ENCODE measurements at places on chromosomes 2 and 18. TPM values are rescaled to one million over a fixed set of nuclear protein-coding genes. Genes with fewer than 3 reads are reported as not detected.

ERFE gene
- total RNA-seq = 1.3 TPM

DQX1 gene
- total RNA-seq = not detected

CHRND gene
- total RNA-seq = not detected

CFAP210 gene
- total RNA-seq = not detected

GALNT5 gene
- under 0.01 TPM for total RNA-seq

UPP2 gene
- not detected for total RNA-seq

FHL2 gene
- total RNA-seq = 97.3 TPM

PPM1B gene
- total RNA-seq = 9.8 TPM

TGOLN2 gene
- total RNA-seq = 101 TPM

TTR gene
- total RNA-seq = not detected

CRACDL gene
- 13.3 TPM for total RNA-seq

ALKAL2 gene
- not detected for total RNA-seq

OTOS gene
- total RNA-seq = not detected

APLF gene
- total RNA-seq = 1.5 TPM

HOXD13 gene
- total RNA-seq = not detected

FOXD4L1 gene
- not detected for total RNA-seq

TOGARAM2 gene
- total RNA-seq = not detected

VWC2L gene
- not detected for total RNA-seq

TMEM247 gene
- total RNA-seq = not detected

ZNF514 gene
- 1.3 TPM for total RNA-seq

BBS5 gene
- total RNA-seq = 3.5 TPM
